ENCODE measurements at places on chromosomes 1 and 21. TPM values are rescaled to one million over a fixed set of nuclear protein-coding genes. Genes with fewer than 3 reads are reported as not detected.
A peak's percentile ranks its signal among the peaks of the same experiment; 100 is the strongest.

GRCh38 chr1:154726443-154726842 is 118.5 kb upstream of the ADAR start:
- no peak for DNase-seq

- no peak for DNase-seq
Measured at GRCh38 chr1:183226963-183227362, 40.9 kb downstream of the LAMC2 start.

DNA sequence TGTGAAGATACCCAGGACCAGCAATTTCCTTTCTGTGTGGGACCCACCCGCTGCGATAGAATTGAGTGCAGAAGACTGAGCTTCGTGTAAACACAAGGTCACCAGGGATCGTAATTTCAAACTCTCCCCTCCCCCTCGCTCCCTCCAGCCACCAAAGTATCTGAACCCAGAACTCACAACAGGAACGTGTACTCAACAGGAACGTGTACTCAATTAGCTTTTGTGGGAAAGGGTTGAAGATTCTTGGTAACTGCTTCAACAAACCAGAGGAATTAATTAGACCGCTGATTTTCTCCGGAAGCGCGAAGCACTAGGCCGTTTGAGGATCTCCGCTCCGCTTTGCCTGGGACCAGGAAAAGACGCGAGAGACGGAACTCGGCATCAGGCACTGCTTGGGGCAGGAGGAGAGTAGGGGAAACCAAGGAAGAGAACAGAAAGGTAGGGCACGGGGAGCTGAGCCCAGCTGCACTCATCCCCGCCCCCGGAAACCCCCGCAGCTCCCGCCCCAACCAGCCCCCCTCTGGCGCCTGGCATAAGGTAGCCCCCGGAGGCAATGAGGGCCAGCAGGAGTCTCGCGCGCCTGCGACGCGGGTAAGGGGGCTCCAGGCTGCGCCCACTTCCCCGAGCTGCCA is 453 bp downstream of the DRAM2 start:
- peak; percentile 20 for DNase-seq

DNA sequence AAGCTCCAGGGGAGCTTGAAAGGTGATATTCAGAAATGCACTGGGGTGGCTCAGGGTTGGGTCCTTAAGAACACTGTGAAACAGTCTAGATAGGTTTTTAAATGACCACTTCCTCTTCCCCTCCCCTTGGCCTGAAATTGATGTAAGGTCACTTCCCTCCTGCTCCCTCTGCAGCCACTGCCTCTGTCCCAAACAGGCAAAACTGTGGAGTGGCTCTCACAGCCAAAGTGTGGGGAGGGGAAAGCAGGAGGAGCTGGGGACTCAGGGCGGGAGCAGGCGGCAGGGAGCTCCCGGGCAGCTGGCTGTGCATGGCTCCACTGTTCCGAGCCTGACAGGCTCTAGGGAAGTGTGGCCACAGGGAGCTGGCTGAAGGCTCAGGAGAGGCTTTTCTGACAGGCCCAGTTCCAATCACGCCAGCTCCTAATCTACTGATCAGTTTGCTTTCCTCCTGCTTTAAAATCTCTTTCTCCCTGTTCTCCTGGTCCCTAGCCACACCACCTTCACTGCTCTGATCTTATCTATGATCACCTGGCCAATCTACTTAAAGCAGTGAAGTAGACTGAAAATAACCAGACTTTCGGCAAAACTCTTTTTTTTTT is 5.1 kb upstream of the CSRP1 start:
- DNase-seq, result no peak

GRCh38 chr1:195763907-195764374 is 844.3 kb downstream of the KCNT2 start:
- DNase-seq, result no peak

DNA sequence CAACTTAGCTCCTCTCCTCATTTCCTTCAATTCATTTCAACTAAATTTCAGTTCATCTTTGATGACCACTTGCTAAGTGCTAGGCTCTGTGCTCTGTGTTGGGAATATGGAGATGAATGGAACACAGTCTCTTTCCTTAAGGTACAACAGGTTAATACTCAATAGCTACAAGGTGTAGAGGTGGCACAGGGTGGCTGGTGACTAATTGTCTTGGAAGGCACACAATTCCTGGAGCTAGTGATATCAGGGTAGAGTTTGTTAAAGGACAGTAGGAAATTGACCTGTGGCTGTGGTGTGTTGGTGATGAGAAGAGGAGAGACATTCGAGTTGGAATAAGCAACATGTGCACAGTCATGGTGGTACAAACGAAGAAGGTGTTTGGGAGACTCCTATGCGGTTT is 124.9 kb downstream of the RUNX1 start:
- DNase-seq, result no peak

SLC37A1 gene
- 2.7 TPM for polyA plus RNA-seq

RRP1 gene
- polyA plus RNA-seq, result 16.9 TPM

DNA sequence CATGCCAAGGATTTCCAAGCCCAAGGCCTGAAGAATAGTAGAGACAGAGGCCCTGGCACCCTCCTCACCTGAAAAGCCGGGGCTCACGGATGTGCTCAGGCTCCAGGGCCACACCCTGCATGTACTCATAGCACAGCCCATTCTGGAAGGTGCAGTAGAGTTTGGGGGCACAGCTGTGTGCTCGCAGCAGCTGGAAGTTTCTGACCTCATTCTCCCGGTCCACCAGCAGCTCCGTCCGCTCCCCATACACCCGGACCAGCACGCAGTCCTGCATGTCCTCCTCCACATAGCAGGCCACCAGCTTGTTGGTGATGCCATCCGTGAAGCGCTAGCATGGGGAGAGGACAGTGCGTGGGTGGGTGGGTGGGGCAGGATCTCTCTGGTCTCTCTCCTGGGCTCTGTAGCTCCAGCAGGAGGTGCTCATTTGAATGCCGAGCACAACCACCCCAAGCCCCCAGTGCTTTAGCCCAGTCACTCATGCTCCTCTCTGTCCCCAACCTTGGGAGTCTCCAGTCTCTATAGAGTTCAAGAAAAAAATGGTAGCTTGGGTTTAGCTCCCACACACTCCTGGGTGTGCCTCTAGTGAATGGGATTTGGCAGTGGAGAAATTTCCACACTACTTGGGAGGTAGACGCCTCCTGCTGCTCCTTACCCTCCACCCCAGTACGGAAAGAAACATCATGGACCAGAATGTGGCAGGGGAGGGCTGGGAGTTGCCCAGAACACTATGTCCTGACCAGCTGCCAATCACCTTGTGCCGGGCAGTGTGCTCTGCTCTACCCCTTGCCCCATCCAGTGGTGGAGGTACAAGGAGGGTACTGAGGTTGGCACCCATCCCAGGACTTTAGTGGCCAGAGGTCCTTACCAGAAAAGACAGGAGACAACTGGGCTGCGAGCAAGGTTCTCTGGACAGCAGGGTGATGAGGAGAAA is 1.9 kb downstream of the ETNK2 start:
- DNase-seq, result no peak

DNA sequence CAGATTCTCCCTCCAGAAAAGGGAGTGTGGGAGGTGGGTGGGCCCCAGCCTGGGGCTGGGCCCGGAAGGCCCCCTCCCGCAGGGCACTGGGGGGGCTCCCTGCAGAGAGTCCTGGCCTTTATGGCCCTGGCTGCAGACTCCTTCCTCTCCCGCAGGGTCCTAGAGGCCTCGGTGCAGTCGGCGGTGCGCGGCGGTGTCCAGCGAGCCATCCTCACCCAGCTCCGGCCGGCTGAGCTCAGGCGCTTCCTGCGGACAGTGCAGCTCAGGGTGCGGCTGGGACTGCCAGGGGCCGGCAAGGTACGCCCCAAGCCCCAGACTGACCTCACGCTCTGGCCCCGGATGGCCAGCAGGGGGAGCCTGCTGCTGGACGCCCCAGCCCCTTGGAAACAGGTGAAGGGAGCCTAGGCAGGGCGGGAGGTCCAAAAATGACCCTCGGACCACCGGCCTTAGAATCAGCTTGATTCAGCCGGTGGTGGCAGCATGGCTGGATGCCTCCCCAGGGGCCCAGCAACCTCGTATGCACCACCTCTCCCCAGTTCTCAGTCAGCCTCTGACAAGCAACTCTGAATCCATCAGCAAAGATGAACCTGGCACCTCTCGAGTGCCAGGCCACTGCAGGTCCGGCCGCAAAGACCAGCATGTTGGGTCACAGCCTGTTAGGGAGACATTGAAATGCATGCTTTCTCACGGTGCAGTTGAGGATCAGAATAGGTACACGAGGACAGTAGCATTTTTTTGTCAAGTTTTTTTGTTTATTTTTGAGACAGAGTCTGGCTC is 20.6 kb downstream of the MTHFR start:
- DNase-seq, result no peak

- no peak for DNase-seq
Measured at GRCh38 chr1:110144366-110144765, 5.9 kb upstream of the SLC6A17 start.

DNA sequence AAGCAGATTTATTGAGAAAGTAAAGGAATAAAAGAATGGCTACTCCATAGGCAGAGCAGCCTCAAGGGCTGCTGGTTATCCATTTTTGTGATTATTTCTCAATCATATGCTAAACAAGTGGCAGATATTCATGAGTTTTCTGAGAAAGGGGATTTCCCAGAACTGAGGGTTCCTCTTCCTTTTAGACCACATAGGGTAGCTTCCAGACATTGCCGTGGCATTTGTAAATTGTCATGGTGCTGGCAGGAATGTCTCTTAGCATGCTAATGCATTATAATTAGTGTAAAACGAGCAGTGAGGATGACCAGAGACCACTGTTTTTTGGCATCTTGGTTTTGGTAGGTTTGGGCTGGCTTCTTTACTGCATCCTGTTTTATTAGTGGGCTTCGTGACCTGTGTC is 16.8 kb upstream of the FMN2 start:
- no peak for DNase-seq

GRCh38 chr1:176096015-176096414 is 111.1 kb downstream of the COP1 start:
- no peak for DNase-seq

- DNase-seq, result no peak
Measured at GRCh38 chr1:55506740-55507577, 291.8 kb upstream of the USP24 start.

CCDC27 gene
- 0.19 TPM for polyA plus RNA-seq

DNA sequence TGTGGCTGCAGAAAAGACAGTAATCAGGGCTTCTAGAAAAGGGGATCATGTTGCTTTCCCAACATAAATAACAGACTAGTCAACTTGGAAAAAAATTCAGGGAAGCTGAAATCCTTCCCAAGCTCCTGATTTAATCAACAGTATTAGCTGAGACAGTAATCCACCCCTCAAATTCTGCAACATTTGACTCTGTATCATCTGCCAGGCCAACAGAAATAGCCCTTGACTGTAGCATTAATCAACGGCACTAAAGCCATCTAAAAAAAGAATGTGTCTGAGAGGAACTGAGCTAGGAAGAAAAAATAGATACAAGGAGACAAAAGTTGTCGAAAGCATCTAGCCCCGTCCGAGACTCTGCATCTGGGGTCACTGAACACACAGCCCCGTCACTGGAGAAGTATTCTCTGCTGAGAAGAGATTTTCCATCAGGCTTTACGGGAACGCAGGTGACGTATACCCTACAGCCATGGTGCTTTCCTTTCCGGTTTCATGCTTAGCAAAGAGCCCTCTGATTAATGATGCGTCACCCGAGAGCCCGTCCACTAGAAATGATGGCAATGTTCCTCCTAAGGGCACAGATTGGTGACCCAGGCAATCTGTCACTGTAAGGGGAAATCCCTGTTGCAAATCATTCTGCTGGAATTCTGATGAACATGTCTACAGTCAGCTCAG is 42.1 kb upstream of the TP53BP2 start:
- DNase-seq, result no peak

CRYAA gene
- not detected for polyA plus RNA-seq

GRCh38 chr1:228935855-228936727 is 200.8 kb downstream of the RHOU start:
- no peak for DNase-seq

LRIF1 gene
- 8.7 TPM for polyA plus RNA-seq

GRCh38 chr1:31399976-31400375 is 13.0 kb upstream of the SERINC2 start:
- DNase-seq, result no peak

- no peak for DNase-seq
Measured at GRCh38 chr1:1551524-1552262, 11.3 kb upstream of the TMEM240 start.

DNA sequence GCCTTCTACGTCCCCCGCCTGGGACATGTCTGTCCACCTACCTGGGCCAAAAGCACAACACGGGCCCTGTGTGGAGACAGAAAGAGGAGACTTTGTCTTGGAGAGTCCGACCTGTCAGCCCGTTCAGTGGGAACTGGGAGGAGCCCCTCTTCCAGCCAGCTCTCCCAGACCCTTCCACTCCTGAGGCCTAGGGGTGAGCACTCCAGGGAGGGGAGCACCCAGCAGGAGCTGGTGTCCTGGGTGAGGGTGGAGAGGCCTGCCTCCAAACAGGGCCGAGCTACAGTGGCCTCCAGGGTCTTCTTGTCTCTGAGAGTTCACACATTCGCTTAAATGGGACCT is 546 bp downstream of the SPOCD1 start:
- DNase-seq, result no peak

DNA sequence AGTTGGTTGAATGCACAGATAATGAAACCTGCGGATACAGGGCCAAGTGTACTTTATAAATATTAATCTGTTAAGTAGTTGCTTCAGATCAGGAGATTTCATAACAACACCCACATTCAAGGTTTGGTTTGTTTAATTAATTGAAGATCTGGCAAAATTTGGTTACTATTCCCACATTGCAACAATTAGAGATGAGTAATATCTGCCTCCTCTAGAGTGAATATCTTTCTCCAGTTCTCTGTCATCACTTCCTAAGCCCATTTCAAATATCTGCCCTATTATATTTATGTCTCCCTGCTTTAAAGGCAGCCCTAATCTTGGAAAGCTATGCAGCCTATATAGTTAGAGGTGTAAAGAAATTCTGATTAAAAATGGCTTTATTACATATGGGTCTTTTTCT is 61.4 kb downstream of the PPP2R5A start:
- DNase-seq, result no peak

- DNase-seq, result no peak
Measured at GRCh38 chr1:219489636-219490035, 123.3 kb downstream of the ZC3H11B start.

- DNase-seq, result no peak
Measured at GRCh38 chr1:169511316-169512005, 25.7 kb upstream of the SLC19A2 start.

DNA sequence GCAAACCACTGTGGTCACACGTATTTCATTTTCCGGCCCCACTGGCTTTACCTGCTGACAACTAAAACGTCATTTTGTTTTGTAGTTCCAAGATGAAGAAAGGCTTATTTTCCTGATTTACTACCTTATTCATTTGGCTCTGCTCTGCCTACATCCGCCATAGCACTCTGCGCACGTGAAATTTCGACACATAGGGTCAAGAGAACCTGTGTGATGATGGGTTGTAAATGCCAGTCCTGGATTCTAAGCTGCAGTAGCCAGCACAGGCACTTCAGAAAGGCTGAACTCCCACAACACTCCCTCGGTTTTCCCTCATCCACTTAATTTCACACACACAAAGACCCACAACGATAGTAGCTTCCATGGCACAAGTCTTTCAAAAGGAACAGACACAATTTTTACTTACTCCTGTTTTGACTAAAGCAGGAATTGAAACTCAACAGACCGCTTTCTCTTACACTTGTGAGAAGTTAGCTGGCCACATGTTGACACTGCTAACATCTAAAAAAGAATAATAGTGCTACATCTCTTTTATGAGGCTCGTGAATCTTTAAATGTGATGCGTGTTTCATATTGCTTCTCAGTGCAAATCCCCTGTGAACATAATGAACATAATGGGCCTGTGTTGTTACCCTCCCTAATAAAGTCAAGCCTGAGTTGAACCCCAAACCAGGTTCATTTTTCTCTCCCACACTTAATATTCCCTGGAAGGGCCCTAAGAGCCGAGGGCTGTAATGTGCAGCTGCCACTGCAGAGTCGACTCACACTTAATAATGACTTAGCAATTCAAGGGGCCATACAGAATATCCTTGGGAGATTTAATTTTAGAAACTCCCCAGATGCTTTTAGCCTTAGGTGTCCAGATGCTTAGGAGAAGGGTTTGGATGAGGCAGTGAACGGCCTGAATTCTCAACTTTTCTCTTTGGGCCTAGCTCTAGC is 1.5 kb upstream of the RUNX1 start:
- DNase-seq, result no peak

Data from forelimb muscle (tissue), 1 donor.